ENCODE measurements at places on chromosomes 11 and 22.
A peak's percentile ranks its signal among the peaks of the same experiment; 100 is the strongest.

GRCh38 chr11:96111308-96111707 is 187.4 kb upstream of the MTMR2 start:
- DNase-seq: no peak

DNA sequence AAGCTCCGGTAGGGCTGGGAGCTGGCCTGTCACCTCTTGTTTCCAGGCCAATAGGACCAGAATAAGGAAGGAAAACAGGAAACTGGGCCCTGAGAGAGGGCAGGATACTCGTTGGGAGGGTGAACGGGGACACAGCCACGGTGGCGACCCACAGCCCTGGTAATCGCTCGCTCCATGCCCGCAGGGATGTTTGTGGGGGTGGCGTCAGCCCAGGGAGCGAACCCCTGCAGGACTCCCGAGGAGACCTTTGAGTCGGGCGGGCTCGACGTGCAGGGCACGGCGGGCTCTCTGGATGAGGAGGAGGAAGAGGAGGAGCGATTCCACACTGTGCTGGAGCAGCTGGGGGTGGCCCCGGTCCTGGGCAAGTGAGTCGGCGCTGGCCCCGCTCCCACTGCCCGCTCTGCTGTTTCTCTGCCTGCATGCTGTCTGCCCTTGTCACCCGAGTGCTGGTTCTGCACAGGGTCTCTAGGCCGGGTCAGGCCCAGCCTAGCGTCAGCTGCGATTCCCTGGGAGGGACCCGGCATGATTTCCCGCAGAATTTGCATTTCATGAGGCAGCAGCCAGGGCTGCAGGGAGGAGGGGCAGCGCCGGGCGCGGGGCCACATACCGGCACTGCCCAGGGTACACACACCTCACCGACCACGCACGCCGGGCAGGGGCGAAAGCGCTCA is 1.6 kb downstream of the CRACR2B start:
- no peak for DNase-seq

- no peak for DNase-seq
Observed at GRCh38 chr11:77386178-77386577, 84.7 kb upstream of the GDPD4 start.

- no peak for DNase-seq
Observed at GRCh38 chr11:80960381-80961029, 1519.7 kb upstream of the TENM4 start.

GRCh38 chr11:45155058-45155551 is 8.7 kb downstream of the PRDM11 start:
- DNase-seq: no peak

- DNase-seq: no peak
Observed at GRCh38 chr11:88818978-88819377, 246.8 kb downstream of the GRM5 start.

DNA sequence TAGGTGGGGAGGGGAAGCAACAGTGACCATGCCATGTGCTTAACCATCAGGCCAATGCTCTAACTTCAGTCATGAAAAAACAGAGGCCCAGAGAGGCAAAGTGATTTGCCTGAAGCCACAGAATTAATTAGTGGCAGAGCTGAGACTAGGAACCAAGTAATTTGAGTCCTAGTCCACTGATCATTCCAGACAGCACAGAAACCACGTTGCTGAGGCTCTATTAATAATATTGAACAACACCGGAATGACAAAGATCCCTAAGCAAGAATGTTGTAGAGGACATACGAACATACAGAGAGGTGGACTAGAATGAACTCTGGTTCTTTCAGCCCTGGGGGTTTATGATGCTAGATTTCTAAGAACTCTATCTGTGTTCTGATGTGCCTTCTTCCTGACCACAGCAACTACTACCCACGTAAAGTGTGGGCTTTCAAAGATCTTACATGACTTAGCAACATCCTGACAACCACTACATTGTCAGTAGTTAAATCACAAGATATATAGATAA is 92.3 kb downstream of the GAB2 start:
- no peak for DNase-seq

DNA sequence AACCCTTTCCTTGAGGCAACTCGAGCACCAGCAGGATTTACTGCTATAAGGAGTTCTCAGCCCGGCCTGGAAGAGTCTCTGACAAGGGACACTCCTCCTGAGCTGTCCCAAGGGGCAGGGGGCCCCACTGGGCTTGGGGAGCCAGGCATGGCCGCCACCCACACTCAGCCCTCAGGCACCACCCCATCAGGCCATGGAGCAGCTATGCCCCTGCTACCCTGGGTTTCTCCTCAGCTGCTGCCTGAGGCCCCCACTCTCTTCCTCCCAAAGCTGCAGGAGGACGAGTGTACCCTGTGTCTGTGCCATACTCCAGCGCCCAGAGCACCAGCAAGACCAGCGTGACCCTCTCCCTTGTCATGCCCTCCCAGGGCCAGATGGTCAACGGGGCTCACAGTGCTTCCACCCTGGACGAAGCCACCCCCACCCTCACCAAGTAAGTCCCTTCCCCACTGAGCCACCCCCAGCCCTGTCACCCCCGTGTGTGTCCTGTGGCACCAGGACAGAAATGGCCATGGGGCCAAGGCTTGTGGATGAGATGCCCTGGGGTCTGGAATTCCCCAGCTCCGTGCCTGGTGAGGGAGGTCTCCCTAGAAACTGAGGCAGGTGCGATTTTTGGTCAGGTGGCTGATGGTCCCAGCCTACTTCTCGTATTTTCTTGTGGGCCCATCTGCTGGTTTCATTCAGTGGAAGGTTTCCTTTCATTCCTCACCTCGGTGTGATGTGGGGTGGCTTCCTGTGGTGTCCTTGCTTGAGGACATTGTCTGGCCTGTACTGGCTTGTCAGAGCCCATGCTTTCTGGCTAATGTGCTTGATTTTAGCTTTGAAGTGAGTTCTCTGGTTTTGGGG is 28.4 kb downstream of the TAB1 start:
- no peak for DNase-seq

DNA sequence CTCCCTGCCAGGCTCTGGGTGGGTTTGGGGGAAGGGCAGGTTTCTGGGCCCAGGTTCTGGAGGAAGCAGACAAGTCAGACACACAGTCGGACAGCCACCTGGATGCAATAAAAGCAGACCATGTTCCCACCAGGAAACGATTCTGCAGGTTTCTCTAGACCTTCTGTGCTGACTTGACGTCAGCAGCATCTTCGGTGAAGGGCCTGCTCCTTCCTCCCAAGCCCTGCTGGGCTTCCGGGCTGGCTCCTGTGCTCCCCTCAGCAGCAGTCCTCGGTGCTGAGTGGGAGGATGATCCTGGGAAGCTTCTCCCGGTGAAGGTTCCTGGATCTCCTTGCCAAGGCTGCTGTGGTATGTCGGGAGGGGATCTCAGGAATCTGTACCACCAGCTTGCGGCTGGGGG is 240.0 kb downstream of the GRIK4 start:
- DNase-seq: no peak

- no peak for DNase-seq
Observed at GRCh38 chr11:47500121-47500520, 51.2 kb upstream of the RAPSN start.

DNA sequence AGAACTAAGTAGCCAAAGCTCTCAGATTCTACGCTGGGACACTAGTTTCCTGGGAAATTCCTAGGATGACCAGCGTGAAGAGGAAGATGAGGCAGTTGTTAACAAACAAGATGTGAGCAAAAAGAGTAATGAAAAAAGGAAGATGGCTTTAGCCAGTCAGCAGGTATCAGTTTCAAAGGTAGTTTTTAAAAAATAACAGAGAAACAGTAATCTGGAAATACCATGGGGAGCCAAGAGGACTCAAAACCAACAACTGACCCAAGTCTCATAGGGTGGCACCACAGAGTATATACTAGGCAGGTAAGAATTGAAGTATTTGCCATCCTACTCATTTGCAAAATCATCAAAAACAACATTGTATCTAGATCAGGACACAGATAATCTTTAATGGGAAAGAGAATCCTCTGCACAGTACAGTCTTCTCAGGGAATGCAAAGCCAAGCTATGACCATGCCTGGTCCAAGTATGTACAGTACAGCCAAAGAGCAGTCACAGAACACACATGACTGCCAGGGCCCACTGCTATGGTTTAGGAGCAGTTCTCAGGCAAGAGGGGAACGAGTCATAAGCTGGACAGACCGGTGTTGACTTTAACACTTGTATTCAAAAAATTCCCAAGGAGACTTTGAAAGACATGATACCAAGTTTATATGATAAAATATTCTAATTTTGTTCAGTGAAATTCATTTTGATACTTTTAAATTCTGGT is 20.6 kb downstream of the MSANTD4 start:
- no peak for DNase-seq

- peak; percentile 9 for DNase-seq
Observed at GRCh38 chr11:121163658-121164308, 62.7 kb downstream of the TECTA start.

- DNase-seq: peak; percentile 18
Observed at GRCh38 chr11:105673089-105673488, 63.2 kb downstream of the GRIA4 start.

DNA sequence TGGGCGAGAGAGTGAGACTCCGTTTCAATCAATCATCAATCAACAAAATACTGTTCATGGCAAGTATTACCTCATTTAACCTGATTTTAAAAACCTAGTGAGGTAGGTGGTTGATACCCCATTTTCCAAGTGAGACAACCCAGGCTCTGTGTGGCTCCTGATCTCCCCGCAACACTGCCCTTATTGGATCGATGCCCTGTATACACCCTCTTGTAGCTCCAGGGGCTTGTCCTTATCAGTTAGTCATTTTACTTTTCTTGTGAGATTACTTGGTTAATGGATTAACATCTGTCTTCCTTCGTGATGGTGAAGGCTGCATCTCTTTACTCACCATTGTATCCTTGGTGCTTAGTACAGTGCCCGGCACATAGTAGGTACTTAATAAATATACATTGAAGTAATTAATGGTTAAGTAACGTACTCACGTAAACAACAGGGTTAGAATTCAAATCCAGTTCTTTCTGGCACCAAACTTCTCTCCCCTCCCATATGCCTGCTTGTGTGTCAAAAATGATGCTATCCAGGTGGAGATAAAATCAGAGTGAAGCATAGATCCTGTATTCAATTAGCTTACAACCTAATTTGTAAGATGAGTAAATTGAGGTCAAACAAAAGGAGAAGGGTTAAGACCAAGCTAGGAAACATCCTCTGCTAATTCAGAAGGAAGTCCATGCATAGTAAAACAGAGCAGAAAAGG is 1.8 kb upstream of the PRG2 start:
- DNase-seq: no peak

DNA sequence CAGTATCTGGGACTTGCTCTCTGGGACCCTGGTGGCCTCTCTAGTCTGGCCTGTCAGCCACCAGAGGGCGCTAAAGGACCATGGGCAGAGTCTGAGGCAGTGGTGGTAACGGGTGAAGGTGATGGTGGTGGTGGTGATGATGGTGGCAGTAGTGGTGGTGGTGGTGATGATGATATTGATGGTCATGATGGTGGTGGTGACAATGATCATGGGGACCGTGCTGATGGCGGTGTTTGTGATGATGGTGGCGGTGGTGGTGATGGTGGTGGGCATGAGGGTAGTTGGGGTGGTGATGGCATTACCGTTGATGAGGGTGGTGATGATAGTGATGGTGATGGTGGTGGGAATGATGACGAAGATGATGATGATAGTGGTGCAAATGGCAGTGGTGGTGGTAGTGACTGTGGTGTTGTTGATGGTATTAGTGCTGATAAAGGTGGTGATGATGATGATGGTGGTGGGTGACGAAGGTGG is 16.0 kb downstream of the TRPM5 start:
- DNase-seq: peak; percentile 92

GRCh38 chr11:60964801-60965200 is 6.7 kb upstream of the CD6 start:
- DNase-seq: no peak

DNA sequence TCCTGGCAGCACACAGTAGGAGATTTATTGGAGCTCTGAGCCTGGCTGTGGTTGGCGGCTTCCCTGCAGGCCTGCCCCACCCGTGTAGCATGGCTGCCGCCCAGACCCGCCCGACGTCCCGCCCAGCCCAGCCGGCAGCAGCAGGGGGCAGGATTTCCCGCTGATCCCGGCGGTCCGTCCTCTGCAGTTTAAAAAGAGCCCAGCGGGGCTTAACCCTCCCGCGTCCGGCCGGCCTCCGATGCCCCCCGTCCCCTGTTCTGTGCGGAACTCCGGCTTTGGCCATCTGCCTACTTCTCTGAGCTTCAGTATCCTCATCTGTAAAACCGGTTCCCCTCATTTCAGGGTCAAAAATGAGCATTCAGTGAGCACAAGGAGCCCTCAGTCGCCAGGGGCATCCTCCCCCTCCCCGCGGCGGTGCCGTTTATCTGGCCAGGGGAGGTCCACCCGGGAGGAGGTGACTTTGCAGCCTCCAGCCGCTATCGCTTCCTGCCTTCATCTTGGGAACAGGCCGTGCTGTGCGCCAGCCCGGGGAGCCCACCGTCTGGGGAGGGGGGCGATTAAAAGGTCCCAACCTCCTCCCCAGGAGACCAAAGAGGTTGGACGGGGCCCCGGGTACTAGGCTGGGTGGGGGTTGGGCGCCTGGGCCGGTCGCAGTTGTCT is at the start of gene GAS2L1:
GAS2L1 (plus strand) TSS at position 476 of the 660 bp plus-strand sequence. CDS start 1,456 bp downstream, outside the sequence.
- peak; percentile 65 for DNase-seq

DNA sequence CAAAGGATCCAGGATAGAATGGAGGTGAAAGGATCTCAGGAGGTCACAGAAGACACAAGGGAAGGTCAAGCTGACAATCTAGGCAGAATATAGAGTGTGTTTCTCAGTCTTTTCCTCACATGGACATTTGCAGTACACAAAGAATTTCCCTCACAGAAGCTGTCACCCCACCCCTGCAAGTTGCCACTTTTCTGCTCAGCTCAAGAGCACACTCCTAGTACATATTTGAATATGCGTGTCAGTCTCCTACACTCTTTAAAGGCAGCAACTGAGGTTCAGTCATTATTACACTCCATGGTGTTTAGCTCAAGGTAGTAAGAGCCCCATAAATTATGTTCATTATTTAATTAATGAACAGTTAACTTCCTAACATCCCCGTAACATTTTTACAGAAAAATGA is 59.1 kb downstream of the ETS1 start:
- no peak for DNase-seq

DNA sequence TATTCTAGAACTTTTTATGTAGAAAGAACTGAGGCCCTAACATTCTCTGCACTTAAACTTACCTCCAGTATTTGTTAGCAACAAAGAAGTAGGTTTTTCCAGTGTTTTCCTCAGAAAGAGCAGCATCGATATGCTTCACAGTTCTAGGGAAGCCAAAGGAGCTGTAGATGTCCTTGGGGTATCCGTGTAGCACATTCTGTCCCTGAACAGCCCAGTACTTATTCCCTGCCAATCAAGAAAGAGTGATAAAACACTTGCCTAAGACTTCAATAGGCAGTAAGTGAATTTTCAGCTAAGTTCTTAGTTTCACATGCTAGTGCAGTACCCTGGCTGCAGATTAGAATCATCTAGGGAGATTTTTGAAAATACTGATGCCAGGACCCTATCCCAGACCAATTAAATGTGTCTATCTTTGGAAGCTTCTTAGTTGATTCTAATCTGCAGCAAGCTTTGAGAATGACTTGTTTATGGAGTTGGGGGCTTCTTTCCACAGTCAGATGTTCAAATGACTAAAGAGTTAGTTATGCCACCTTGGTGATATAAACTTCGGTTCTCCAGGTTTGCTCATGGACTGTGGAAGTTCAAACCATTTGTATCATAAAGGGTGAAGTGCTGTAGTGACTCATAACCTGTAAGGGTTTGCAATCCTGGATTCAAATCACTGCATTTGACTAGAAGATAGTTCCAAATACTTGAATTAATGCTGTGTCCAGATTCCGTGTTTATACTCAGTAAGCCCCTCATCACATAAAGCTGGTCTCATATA is 6.5 kb downstream of the MMP1 start:
- no peak for DNase-seq

- no peak for DNase-seq
Observed at GRCh38 chr22:47278655-47279054, 516.2 kb downstream of the TBC1D22A start.

Measured in activated CD4-positive, alpha-beta T cell treated with anti-CD3 and anti-CD28 coated beads, Interleukin-2, amount 50 U/mL, for 48 hours (primary cell).